Midbrain (tissue), 1 donor: ENCODE measurements at places on chromosomes 3 and 15.

GRCh38 chr3:10193692-10194327, 29.1 kb downstream of the IRAK2 start:
- no peak for DNase-seq

GRCh38 chr15:63418811-63419210, 37.2 kb upstream of the CA12 start:
- DNase-seq: no peak

GRCh38 chr3:11381141-11381540, 108.9 kb downstream of the ATG7 start:
- no peak for DNase-seq

GRCh38 chr3:191328383-191328961, 722 bp upstream of the CCDC50 start:
- DNase-seq: no peak

DNA sequence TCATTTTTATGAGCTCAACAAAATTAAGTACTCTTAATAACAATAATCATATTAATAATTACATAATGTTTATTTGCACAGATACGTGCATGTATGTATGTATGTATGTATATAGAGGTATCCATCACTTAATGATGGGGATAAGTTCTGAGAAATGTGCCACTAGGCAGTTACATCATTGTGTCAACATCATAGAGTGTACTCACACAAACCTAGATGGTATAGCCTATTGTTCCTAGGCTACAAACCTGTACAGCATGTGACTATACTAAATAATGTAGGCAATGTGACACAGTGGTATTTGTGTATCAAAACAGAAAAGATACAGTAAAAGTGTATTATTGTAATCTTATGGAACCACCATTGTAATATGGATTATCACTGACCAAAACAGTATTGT, 874.7 kb upstream of the GBE1 start:
- DNase-seq: no peak
